ENCODE measurements at places on chromosomes 2 and 18. TPM values are rescaled to one million over a fixed set of nuclear protein-coding genes. Genes with fewer than 3 reads are reported as not detected.

- DNase-seq: no peak
These were observed 252.1 kb downstream of the ZNF521 start for GRCh38 chr18:25099895-25100294.

GRCh38 chr18:79621501-79621900 is 58.1 kb upstream of the CTDP1 start:
- DNase-seq: no peak

- no peak for DNase-seq
These were observed 53.9 kb downstream of the IL1R2 start for GRCh38 chr2:102045697-102046096.

- no peak for DNase-seq
These were observed 1506.6 kb downstream of the LRP1B start for GRCh38 chr2:140624200-140624599.

GRCh38 chr2:63865159-63865799 is 23.6 kb downstream of the UGP2 start:
- DNase-seq: no peak

- no peak for DNase-seq
These were observed 435.1 kb upstream of the MEIS1 start for GRCh38 chr2:65999796-66000195.

DNA sequence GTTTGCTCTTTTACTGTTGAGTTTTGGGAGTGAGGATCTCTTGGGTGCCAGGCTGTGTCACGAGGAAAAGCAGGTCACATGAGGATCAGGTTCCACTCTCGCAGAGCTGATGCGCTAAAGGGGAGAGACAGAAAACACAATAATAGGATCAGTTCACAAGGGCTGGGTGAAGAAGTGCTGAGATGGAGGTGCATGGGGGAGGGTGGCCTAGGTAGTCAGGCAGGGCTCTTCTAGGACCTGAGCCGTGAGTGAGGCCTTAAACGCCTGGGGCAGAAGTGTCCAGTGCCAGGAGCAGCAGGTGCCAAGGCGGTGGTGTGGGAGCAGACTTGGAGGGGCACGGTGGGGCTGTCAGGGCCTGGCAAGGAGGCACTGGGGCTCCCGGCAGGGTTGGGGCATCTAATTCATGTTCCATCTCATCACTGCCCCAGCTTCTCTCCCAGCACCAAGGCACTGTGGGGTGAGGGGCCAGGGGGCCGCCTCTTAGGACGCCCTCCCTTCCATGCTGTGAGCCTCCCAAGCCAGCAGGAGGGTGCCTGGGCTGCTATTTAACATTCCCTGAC is 9.3 kb downstream of the KCNIP3 start:
- no peak for DNase-seq

DNA sequence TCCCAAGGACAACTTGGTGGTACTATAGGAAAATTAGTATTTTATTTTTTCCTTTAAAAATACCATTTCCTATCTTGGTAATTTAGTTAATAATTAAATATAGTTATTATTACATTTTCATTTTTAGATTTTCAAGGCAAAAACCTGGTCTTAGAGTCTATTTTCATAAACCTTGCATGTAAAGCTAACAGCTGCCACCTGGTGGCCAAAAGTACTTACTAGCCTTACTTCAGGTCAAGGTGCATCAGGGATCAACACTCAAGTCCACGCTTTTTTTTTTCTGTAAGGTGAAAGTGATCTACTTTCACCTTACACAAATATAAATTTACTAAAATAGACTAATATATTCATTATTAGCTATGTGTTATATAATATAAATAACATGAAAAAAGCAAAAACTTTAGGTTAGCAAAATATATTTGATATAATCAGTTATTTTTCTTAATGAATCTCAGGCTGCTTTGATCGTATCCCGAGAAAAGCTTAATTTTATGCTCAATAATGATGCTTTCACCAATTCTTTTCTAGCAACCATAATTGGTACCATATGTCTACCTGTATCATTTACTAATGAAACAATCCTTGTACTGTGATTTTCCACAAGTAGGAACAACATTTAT is 62.5 kb downstream of the RELCH start:
- DNase-seq: peak; percentile 60

DNA sequence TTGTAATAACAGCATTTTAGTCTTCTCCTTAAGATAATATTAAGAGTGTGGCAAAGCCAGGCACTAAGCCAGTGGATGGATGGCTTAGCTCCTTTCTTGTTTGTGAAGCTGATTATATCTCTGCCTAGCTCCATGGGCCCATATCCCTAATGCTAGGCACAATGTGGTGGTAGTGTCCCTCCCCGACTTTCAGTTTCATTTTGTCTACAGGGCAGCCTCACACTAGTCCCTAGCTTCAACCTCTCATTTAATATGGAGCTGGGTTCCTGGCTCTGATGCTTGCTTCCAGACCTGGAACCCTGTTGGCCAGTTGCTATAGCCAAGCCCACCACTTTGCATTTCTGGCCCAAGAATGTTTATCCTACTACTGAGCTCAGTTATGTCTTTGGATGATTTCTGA is 437.0 kb upstream of the MEIS1 start:
- peak; percentile 2 for DNase-seq

GRCh38 chr18:12248926-12249720 is 5.0 kb upstream of the CIDEA start:
- no peak for DNase-seq

DNA sequence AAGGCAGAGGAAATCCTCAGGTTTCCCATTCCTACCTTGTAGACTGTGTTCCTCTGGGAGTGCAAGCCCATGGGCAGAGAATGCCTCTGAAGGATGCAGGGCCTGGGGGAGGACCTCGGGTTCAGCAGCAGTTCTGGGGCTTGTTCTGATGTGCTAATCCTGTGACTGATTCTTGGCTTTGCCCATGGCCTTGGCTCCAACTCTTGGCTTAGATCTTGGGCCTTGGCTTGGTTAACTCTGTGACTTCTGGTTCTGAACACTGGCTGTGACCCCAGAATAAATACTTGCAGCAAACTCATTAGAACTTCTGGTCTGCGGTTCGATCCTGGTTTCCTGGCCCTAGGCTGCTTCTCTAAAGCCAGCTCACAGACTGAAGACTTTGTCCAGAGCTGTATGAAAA is 366.9 kb upstream of the ZEB2 start:
- DNase-seq: peak; percentile 8

DNA sequence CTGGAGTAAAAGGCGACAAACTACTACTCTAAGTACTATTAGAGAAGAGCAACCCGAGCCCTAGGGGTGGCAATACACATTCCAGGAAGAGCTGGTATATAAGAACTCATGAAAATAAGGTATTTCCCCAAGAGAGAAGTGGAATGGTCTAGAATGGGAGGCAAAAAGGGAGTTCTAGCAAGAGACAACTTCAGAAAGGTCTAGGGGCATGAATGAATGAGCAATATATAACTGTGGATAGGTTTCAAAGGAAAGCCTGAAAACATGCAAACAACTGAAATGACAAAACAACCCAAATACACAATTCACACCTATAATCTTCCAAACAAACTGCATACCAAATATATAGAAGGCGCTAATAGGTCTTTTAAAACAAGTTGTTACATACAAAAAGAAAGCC is 22.2 kb downstream of the TRIP12 start:
- DNase-seq: no peak

GRCh38 chr2:47297767-47298425 is 105.1 kb upstream of the MSH2 start:
- no peak for DNase-seq

DNA sequence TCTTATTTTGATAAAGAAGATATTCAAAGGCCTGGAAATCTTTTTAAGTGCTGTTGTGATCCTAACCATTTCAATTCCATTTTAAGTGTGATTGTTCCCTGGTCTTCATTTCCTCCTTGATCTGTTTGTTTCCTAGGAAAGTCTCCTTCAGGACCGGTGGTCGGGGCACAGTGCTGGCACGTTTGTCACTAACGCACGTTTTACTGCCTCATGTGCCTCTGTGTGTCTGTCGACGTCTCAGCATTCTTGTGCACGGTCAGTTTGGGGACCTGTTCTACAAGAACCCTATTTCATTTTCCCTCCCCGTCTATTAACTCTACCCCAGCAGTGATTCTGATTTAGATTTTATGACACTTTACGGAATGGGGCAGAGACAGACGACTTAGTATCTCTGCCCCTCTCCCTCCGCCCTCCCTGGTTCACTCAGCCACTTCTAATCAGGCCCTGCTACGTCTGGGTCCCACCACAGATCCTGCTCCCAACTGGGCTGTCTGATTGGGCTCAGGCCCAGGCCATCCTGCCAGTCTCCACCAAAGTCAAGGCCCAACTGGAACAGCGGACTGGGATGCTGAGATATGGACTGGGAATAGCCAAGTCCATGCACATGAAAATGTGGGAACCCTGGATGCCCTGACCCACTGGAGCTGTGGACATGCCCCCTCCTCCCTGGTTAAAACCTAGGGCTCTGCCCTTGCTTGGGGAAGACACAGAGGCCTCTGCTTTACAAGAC is 95.6 kb downstream of the TWIST2 start:
- no peak for DNase-seq

DNA sequence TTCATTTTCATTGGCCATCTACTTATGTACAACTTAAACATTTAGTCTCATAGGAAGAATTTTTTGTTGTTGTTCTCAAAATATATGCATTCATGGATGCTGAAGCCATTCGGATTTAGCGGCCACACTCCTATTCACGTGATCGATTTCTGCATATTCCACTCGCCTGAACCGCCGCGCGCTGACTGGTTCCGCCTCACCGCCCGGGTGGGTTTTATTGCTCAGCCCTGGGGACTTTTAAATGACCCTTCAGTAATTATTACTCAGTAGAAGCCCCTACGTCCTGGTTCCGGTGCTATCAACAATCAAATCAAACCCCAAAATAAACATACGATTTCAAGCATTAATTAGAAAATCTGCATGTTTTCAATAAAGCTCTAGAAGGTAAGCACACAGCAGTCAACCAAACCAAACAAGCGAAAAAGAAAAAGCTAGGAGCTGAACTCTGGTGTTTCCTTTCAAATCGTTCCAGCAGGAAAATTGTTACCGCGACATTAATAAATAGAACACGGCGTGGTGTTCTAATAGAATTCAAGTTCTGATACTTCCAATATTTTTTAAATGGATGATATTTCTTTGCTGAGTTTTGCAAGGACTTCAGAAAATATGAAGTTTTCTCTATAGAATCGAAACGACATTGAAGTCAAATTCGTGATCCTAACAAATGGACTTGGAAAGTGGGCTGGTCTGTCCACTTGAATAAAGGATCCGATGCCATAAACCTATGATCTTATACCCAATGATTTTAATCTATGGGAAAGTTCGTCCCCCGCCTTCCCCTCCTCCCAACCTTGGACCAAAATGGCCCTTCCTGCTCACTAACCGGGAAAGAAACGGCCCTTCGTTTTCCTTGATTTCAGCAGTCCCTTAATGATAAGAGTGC is 9.3 kb downstream of the PAX3 start:
- DNase-seq: no peak

DNA sequence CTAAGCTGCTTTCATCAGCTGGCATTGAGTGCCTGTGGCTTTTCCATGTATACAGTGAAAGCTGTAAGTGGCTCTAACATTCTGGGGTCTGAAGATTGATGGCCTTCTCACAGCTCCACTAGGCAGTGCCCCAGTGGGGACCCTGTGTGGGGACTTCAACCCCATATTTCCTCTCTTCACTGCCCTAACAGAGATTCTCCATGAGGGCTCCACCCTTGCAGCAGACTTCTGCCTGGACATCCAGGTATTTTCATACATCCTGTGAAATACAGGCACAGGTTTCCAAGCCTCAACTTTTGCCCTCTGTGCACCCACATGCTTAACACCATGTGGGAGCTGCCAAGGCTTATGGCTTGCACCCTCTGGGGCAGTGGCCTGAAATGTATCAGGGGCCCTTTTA is 188.2 kb upstream of the SYT4 start:
- no peak for DNase-seq

Gene MC5R
- 0.49 TPM for total RNA-seq

Gene SULT1C3
- not detected for total RNA-seq

Gene YES1
- 69.1 TPM for total RNA-seq

Gene EMX1
- not detected for total RNA-seq

Gene ATIC
- 25.7 TPM for total RNA-seq

Gene MTIF2
- total RNA-seq: 44.0 TPM

Gene MOGAT1
- 0.24 TPM for total RNA-seq

Gene TANC1
- 24.4 TPM for total RNA-seq

Gene FRZB
- 0.98 TPM for total RNA-seq

Gene CYB5A
- total RNA-seq: 131 TPM

Gene LRP2
- not detected for total RNA-seq

Gene IL1B
- 57.5 TPM for total RNA-seq

Gene IL37
- 0.36 TPM for total RNA-seq

Gene GKN2
- total RNA-seq: not detected

Gene TNFAIP6
- total RNA-seq: 7.3 TPM

Gene TMEM200C
- total RNA-seq: not detected
